ENCODE measurements at places on chromosomes 5 and 9.

GRCh38 chr9:133979273-133979920 lies 12.7 kb downstream of the VAV2 start:
- peak; percentile 16 for DNase-seq
- no peak overlapping the region for H3K4me3 ChIP-seq
- H3K4me1 ChIP-seq: no peaks in the 10 kb centered on the region
- no peaks in the 10 kb centered on the region for H3K36me3 ChIP-seq

DNA sequence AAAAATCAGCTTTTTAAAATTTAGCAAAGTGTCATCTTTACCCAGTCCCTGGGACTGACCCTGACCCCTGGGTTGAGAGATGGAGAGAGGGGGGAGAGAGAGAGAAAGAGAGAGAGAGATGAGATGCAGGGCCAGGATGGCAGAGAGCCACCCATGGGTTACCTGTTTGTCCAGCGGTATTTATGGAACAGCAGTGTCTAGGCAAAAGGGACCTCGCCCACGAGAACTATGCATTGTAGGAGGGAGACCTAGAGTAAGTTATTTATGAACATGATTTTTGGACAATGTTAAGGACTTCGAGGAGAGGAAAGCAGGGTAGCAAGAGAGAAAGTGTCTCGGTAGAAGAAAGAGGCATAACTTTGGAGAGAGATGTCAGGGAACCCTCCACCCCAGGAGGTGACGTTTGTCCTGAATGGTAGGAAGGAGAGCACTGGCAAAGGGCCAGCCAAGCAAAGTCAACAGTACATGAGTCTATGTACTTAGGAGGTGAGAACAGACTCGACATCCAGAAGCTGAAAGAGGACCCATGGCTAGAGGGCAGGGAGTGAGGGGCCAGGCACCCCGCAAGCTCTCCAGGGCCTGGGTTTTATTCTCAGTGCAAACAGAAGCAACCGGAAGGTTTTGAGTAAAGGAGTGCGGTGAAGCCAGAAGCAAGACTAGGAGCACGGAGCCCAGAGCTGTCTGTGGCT lies 30.5 kb upstream of the MSX2 start:
- H3K27ac ChIP-seq: no peak overlapping the region
- H3K36me3 ChIP-seq: no peaks in the 10 kb centered on the region
- H3K4me1 ChIP-seq: no peaks in the 10 kb centered on the region
- H3K4me3 ChIP-seq: no peak overlapping the region
- no peak for DNase-seq
- peaks cover 57% of the 10 kb centered on the region for H3K27me3 ChIP-seq

DNA sequence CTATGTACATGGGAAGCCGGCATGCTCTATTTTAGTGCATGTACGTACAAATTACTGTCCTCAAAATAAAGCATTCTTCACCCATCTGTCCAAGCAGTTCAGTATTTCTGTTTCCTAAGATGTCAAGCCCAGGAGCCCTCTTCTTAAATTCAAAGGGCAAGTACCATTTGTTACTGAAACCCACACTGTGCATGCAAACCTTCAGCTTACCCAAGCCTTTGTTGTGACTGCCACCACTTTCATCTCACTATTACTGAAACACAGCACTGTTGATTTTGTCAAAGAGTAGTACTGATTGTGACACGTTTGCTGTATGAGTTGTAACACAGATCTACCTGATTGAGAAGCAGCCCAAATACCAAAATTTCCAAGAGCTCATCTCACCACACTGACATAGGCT lies 390.4 kb upstream of the IZUMO3 start:
- H3K27ac ChIP-seq: no peak overlapping the region
- H3K4me1 ChIP-seq: no peaks in the 10 kb centered on the region
- peaks cover 6% of the 10 kb centered on the region for H3K36me3 ChIP-seq
- no peaks in the 10 kb centered on the region for H3K27me3 ChIP-seq
- no peak overlapping the region for H3K4me3 ChIP-seq

GRCh38 chr5:71862087-71862486 lies 143.0 kb downstream of the CARTPT start:
- H3K27ac ChIP-seq: no peak overlapping the region
- peaks cover 30% of the 10 kb centered on the region for H3K27me3 ChIP-seq
- DNase-seq: no peak
- no peaks in the 10 kb centered on the region for H3K4me1 ChIP-seq
- H3K36me3 ChIP-seq: peaks cover 6% of the 10 kb centered on the region
- no peak overlapping the region for H3K4me3 ChIP-seq

GRCh38 chr9:129493002-129493705 lies 127.7 kb downstream of the C9orf50 start:
- H3K36me3 ChIP-seq: no peaks in the 10 kb centered on the region
- H3K4me3 ChIP-seq: no peak overlapping the region
- peaks cover 27% of the 10 kb centered on the region for H3K4me1 ChIP-seq
- H3K27me3 ChIP-seq: no peaks in the 10 kb centered on the region
- peak overlapping the region; percentile 26 for H3K27ac ChIP-seq

DNA sequence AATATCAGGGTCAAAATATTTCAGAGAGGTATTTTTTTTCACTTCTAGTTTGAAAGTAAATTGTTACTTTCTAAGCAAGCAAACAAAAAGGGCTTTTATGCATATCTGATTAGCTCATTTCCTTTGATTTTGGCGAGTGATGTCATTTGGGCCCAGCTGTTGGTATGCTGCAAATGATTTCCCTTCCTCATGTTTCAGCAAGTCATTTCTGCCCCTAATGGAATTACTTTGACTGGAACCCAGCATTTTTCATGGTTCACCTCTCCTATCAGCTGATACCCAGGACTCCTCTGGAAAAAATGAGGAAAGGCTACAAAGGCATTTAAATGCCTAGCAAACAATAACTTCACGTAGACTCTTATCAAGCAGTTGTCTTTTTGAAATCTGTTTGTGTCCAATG lies 500.6 kb downstream of the EBF1 start:
- H3K27ac ChIP-seq: no peak overlapping the region
- H3K4me3 ChIP-seq: no peak overlapping the region

DNA sequence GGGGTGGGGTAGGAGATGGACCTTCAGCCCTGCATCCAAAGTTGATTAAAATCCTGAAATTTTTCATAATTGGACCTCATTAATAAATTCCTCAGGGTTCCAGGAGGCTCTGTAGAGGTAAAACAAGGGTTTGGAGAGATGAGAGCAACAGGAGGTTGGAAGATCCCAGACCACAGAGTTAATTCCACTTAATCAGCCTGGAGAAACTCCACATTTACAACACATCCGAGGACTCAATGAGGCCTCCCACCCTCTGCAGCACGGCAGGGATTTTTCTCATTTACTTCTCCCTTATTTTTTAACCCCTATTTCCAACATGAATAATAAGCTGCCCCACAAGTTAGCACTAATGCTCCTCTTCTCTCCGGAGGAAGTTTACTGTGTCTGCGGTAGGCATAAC lies 165.0 kb upstream of the MAP3K1 start:
- H3K27me3 ChIP-seq: peaks cover 11% of the 10 kb centered on the region
- no peak overlapping the region for H3K4me3 ChIP-seq
- H3K4me1 ChIP-seq: no peaks in the 10 kb centered on the region

DNA sequence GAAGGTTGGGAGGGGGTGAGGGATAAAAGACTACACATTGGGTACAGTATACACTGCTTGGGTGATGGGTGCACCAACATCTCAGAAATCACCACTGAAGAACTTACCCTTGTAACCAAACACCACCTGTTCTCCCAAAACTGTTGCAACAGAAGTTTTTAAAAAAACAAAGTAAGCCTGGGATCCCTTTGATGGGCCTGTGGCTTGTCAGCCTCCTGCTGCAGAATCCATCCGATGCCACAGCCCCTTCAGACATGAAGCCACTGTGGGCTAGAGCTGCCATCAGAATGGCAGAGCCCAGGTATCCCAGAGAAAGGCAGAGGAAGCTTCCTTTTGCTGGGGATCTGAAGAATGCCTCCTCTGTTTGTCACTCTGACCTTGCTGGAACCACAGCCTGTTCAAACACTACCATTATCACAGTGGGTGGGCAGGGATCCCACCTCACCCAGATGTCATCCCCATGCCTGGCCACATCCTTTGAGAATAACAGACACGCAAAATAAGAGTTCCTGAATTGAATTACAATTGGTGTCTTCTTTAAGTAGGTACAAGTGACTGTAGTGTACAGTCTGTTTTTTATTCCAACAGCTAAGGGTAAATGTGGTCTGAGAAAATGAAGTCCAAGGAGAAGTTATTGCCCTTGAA lies 78.1 kb upstream of the DIRAS2 start:
- no peak overlapping the region for H3K4me3 ChIP-seq
- H3K27me3 ChIP-seq: peaks cover 14% of the 10 kb centered on the region
- no peaks in the 10 kb centered on the region for H3K36me3 ChIP-seq
- no peaks in the 10 kb centered on the region for H3K4me1 ChIP-seq
- DNase-seq: no peak

DNA sequence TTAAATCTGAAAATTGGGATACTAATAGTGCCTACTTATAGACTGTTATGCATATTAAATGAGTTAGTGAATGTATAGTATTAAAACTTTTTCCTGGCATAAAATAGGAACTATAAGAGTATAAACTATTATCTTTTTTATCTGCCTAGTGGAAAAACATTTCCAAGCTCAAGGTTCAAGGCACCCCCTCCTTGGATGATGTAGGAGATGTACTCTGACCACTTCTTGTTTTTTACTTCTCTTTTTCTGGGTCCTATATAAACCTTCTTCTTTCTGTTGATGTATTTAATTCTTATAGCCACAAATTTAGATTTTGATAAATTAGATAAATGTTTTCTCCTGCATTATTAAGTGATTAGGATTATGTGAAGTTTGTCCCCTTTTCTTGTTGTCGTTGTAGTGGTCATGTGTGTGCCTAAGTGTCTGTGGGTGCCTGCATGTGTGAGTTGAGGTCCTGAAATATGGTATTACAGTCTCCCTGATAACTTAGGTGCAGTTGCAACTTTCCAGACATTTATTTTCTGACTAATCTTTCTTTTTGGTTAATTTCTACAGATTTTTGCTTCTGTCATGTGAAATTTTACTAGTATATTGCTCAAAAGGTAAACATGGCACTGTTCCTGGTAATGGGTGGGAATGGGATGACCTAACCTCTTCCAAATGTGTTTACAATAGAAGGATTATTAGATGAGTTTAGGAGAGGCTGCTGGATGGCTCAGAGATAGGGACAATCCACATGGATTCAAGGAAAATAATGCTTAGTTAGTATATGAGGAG lies 160.8 kb upstream of the CDKN2B start:
- no peak for DNase-seq
- H3K27me3 ChIP-seq: peaks cover 10% of the 10 kb centered on the region
- no peak overlapping the region for H3K27ac ChIP-seq
- H3K4me1 ChIP-seq: no peaks in the 10 kb centered on the region
- H3K36me3 ChIP-seq: no peaks in the 10 kb centered on the region
- no peak overlapping the region for H3K4me3 ChIP-seq

- H3K27me3 ChIP-seq: peaks cover 52% of the 10 kb centered on the region
- H3K27ac ChIP-seq: no peak overlapping the region
- DNase-seq: no peak
- no peaks in the 10 kb centered on the region for H3K36me3 ChIP-seq
These were observed 46.1 kb upstream of the PPARGC1B start for GRCh38 chr5:149683964-149684363.

DNA sequence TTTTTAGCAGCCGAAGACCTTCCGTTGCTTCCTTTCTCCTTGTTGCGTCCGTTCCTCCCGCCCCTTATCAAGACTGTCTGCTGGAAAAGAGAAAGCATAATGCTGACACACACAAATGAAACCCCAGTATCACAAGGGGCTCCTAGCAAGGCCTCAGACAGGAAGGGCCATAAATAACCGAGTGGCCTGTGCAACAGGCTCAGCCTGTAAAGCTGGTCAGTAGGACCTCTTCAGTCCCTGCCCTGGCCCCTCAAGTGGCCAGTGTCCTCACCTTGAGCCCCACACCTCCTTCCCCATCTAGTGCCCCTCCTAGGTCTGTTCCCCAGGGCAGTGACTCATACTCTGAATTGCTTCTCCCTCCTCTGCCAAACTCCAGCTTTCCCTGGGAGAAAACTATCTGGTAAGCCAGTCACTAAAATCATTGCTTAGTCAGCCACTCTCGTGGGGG lies 174.6 kb upstream of the IL12B start:
- H3K27me3 ChIP-seq: peaks cover 9% of the 10 kb centered on the region
- H3K4me3 ChIP-seq: no peak overlapping the region
- H3K36me3 ChIP-seq: no peaks in the 10 kb centered on the region
- H3K27ac ChIP-seq: no peak overlapping the region
- no peak for DNase-seq

- H3K4me3 ChIP-seq: no peak overlapping the region
- H3K27me3 ChIP-seq: peaks cover 7% of the 10 kb centered on the region
- DNase-seq: no peak
- no peak overlapping the region for H3K27ac ChIP-seq
These were observed 63.7 kb downstream of the S1PR3 start for GRCh38 chr9:89054865-89055495.

DNA sequence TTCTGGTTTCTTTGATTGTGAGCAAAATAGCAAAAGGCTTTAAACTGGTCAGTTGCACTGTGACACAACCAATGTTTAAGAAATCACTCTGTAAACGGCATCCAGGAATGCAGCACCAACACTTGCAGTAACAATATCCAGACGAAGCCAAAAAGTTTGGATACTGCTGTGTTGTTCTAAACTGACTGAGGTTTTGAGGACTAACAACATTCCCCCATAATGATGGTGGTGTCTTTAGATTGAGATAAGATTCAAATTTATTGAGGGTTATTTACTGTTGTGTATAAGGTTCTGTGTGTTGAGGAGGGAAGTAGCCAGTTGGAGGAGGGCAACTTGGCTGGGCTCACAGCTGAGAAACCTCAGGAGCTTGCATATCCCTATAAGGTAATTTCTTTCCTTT lies 353.6 kb downstream of the BNC2 start:
- H3K27ac ChIP-seq: no peak overlapping the region
- no peaks in the 10 kb centered on the region for H3K27me3 ChIP-seq
- no peaks in the 10 kb centered on the region for H3K4me1 ChIP-seq

DNA sequence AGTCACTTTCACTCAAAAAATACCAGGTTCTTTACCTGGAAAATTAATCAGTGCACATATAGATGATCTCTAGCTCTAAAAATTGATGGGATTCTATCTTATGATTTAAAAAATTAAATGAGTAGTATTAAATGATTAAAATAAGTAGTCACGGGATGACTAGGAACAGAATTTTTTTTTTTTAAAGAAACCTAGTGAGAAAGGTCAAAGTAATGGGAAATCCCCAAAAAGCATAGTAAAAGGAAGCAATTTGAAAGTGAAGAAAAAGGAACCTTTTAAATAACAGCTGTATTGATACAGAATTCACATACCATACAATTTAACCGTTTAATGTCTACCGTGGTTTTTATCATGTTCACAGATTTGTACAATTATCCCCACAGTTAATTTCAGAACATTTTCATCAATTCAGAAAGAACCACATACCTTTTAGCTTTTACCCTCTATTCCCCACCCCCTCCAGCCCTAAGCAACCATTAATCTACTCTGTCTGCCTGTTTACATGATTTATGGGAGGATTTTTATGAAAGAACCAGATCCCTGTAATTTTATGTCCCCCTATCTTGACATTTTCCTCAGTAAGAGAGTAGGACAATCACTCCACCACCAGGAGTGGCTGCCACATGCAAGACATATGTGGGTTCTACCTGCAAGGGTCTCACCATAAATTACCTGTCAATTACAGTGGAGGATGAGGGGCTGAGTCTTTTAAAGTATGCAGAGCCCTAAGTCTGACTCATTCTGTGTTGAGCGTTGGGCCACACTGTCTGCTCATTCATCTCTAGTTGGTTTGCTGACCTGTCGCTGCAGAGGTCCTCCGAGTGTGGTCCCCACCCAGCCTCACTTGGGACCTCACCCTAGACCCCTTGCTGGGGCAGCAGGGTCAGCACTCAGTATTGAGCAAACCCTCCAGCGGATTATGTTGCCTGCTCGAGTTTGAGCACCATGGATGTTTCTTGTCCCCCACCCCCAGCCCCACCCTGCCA lies 16.0 kb downstream of the ANKRD33B start:
- H3K27ac ChIP-seq: no peak overlapping the region
- peaks cover 11% of the 10 kb centered on the region for H3K27me3 ChIP-seq
- no peak overlapping the region for H3K4me3 ChIP-seq
- peaks cover 27% of the 10 kb centered on the region for H3K4me1 ChIP-seq
- H3K36me3 ChIP-seq: peaks cover 5% of the 10 kb centered on the region

Measured in natural killer cell treated with Interleukin-12 subunit alpha and Interleukin-12 subunit beta and Interleukin-15 and Interleukin-18, amount 100 ng/mL, for 72 hours (primary cell).